Stimulated activated naive CD4-positive, alpha-beta T cell (primary cell): ENCODE measurements at places on chromosomes 7 and 10.

- DNase-seq, result no peak
Measured at GRCh38 chr10:97117372-97117771, 68.4 kb downstream of the SLIT1 start.

DNA sequence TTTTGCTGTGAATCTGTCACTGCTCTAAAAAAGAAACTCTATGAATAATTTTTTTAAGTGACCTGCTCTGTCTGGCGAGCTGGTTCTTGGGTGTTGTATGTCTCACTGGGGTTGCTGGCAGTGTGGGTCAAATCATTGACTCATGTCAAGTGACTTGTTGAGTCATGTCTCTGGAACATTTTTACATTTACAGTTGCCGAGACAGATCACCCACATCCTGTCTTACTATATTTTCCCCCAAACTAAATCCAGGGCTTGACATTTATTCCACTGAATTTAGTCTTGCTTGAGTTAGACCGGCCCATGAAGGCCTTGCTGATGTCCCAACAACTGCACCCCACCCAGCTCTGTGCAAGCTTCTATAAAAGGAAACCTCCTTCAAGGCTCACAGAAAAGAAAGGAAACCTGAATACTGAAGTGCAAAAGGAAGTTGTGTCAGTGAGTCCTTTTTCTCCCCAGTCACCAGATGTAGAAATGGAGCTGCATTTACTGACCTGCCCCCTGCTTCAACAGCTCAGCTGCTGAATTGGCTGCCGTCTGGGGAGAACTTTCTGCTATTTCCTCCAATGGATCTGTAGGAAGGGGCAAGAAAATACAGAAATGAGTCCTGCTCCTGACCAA lies 290.3 kb downstream of the TNS3 start:
- DNase-seq, result no peak

- DNase-seq, result no peak
Measured at GRCh38 chr7:157543276-157543675, 206.5 kb downstream of the DNAJB6 start.

DNA sequence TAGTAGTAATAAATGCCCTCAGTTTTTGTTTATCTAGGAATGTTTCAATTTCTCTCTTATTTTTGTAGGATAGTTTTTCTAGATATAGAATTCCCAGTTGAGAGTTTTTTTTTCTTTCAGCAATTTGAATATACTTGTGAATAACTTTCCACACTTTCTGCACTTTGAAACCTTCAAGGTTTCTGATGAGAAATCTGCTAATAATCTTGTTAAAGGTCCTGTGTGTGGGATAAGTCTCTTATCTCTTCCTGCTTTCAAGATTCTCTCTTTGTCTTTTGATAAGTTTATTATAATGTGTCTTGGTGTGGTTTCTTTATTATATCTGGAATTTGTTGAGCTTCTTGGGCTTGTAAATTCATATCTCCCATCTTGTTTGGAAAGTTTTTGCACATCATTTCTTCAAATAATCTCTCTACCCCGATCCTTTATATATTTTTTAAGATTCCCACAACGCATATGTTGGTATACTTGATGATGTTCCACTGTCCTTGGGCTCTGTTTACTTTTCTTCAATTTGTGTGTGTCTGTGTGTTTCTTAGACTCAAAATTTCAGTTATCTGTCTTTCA lies 103.5 kb downstream of the MKX start:
- no peak for DNase-seq

DNA sequence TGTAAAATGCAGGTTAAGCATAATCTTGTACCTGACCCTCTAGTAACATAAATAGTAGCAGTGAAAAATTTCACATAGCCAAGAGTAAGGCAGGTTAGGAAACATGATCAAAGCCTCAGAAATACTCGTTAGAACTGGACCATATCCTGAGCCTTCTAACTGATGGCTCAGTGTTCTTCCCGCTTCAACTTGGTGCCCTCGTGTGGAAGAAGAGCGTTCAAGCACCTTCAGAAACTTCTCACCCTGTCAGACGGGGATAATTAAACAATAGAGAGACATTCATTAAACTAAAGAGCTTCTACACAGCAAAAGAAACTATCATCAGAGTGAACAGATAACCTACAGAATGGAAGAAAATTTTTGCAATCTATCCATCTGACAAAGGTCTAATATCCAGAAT lies 124.5 kb downstream of the MYOF start:
- DNase-seq, result no peak

DNA sequence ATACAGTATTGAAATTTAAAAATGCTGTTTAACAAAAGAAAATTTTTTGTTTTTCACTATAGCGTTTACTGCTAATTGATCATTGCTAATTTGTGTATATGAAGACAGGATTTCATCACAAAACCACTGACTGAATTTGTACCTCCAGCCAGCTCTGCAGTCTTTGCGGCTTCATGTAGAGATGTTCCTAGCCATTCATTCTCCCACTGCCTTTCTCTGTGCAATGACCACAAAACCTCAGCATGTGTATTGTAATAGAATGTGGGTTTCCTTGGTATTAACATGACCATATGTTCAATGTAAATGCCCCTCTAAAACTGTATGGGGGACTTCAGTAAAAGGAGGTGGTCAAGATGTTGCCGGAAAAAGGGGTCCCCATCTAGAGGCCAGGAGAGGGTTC lies 81.1 kb upstream of the STEAP1B start:
- DNase-seq, result no peak

- DNase-seq, result no peak
Measured at GRCh38 chr10:22854935-22855421, 72.9 kb upstream of the ARMC3 start.

GRCh38 chr10:31675726-31676125 lies 252.9 kb downstream of the ARHGAP12 start:
- DNase-seq, result no peak

- DNase-seq, result no peak
Measured at GRCh38 chr10:3896161-3896560, 111.2 kb upstream of the KLF6 start.

DNA sequence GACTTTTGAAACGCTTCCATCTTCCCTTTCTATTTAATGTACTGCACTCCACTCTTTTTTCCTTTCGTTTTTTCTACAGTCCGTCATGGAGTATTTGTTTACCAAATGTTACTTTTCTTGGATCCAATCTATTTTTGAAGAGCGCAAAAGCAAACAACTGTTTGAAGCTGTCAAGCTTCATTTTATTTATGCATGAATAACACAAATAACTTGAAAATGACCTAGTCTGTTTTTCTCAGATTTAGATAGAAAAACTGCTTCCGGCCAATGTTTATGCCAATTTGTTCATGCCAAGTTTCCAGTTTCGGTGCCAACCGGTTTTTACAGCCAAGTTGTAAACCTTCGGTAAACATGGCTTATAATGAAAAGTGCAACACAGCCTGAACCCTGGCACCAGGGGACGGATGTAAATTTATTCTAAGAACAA lies 150.9 kb upstream of the KLF6 start:
- no peak for DNase-seq

- no peak for DNase-seq
Measured at GRCh38 chr7:139942636-139943035, 113.6 kb downstream of the TBXAS1 start.
